ENCODE measurements at places on chromosomes 5 and 9.

DNA sequence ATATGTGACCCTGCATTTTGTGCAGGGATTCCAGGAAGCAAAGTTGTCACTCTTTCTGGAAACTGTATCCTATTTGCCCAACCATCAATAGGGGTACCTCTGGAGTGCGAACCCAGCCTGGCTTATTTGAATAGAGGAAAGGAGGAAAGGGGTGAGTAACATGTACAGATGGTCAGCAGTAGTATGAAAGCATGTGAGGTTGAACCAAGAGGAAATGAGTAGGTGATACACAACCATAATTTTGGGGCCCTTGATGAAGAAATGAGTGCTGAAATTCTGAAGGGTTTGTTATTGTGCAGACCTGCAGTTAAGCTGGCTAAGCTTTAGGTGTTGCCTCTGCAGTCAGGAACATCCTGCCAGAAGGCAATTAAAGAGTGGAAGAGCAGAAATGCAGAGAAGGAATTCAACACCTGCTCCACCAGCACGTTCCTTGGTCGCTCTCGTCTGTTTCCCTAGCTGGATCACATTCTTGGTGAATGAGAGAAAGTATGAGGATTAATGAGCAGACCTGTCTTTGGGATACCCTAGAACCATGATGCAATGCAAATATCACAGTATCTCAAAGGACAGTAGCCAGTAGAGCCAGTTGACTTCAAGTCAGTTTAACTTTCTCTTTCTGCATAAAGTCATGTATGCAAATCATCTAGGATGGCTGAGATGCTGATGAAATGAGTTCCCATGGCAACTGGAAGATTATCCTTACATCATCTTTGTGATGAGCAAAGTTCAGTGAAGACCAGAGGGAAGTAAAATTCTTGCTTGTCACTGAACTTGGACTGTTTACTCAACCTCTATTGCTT is 13.2 kb upstream of the IL12B start:
- DNase-seq, result no peak

DNA sequence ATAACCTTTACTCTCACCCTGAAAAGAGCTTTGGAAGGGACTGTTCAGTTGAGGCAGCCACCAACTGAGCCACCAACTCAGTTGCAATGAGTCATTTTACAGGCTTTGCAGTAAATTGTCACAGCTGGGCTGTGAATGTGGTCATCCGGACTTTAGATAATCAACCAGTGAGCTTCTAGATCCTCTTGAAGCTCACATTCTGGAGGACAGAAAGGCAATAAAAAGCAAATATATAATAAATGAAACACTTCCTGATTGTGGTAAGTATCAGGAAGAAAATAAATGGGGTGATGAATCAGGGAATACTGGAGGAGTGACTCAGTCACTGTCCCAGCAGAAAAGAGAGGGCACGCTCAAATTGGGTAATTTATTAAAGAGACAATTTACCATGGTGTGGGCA is 13.2 kb upstream of the C5orf58 start:
- peak; percentile 40 for DNase-seq

- no peak for DNase-seq
Measured at GRCh38 chr5:39337252-39337915, 26.9 kb downstream of the C9 start.

GRCh38 chr9:20684875-20685696 is 1.0 kb downstream of the FOCAD start:
- no peak for DNase-seq

- no peak for DNase-seq
Measured at GRCh38 chr9:18331808-18332209, 142.1 kb upstream of the ADAMTSL1 start.

GRCh38 chr9:82124090-82124489 is 135.5 kb downstream of the SPATA31D1 start:
- no peak for DNase-seq

GRCh38 chr5:87015901-87016300 is 251.8 kb upstream of the RASA1 start:
- no peak for DNase-seq

DNA sequence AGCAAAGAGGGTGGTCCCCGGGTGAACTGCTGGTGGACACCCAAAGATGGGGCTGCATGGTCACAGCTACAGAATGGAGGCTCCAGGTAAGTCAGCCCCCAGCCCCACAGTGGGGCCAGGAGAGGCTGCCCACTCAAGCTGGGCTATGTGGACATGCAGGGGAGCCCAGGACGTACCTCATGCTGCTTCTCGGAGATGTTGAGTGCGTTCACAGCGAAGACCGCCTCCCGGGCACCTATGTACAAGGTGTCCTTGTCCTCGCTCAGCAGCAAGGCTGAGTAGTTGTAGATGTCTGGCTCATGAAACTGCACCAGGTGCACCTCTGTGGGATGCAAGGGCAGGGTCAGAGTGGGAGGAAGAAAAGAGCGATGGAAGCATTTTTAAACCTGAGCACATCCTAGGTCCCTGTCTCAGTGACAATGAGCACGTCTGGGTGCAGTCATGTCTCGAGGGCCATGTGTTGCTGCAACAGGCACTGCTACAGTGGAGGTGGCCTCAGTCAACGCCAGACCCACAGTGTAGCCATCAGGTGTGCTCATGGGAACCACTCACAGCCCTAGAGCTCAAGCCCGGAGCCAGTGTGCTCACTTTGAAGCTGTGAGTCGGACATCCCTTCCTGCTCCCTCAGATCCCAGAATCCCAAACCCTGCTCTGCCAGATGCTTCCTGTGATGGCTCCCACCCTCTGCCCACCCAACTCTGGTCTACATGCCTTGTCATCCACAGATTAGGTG is 84.6 kb downstream of the SECISBP2 start:
- no peak for DNase-seq

DNA sequence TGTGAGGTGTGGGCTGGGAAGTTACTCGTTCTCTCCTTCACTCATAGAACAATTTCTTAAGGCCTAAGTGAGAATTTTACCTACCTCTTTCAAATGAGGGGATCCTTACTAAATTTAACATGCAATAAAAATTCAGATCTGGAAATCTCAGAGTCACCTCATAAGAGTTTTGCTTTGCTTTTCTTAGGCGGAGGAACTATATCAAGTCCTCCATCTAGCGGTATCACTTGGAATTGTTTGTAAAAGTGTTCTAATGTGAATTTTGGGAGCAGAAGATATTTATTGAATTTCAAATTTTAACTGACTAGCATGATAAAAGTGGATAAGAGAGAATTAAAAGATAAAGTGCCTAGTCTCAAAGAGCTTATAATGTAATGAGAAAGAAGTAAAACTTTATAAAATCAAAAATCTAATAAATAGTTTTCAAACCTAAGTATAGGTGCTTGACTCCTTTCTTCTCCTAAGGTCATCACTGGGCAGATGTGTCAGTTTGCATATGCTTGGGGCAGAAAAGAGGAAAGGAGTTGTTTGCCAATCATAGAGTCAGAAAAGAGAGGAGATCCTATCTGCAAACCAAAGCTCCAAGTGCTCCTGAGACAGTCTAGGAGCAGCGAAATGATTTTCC is 145.7 kb upstream of the DAB2 start:
- peak; percentile 10 for DNase-seq

DNA sequence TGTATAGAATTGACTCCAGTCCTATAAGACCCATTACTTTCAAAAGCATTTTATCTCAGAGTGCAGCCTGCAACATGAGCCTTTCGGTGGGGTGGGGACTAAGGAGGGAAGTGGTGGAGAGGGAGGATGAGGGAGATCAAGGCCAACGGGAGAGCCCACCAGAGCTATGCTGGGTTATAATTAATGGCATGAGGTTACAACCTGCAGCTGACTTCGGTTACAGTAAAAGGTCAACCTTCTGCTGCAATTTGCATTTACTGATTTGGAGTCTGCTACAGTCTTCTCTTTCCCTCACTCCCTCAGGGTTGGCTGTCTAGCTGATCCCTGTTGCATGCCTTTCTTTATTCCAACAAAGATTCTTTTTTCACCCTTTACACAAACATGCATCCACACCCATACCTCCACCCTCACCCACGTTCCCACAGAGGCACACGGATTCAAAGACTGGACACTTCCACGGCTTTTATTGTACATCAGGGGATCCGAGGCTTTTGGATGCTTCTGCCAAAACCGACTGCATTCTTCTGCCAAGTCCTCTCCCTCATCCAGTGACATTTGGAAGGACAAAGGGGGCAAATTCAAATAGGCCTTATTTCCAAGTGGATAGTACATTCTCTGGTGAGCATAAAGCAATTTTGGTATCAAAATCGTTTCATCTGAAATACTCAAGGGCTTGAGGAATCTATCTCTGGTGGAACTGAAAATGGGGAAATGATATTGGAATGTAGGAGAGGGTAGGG is 381.2 kb downstream of the NFIB start:
- DNase-seq, result no peak

GRCh38 chr5:135660826-135661575 is 82.2 kb upstream of the CXCL14 start:
- no peak for DNase-seq

DNA sequence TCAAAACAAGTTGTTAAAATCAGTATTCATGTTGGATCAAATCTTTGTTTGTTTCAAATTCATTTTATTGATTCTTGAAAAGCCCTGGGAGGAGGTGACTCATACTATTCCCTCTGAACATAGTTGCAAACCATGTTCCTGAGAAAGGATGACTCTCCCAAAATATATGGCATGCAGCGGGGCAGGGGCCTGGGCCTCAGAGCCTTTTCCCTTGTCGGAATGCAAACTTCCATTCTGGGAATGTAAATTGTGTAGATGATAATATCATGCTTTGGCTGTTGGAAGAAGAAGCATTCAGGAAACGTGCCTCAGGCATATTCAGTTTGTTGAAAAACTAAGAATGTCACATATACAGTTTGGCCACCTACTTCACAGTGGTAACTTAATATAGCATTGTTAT is 242.0 kb downstream of the AUH start:
- no peak for DNase-seq

GRCh38 chr5:128631771-128632170 is 93.7 kb upstream of the FBN2 start:
- DNase-seq, result no peak

DNA sequence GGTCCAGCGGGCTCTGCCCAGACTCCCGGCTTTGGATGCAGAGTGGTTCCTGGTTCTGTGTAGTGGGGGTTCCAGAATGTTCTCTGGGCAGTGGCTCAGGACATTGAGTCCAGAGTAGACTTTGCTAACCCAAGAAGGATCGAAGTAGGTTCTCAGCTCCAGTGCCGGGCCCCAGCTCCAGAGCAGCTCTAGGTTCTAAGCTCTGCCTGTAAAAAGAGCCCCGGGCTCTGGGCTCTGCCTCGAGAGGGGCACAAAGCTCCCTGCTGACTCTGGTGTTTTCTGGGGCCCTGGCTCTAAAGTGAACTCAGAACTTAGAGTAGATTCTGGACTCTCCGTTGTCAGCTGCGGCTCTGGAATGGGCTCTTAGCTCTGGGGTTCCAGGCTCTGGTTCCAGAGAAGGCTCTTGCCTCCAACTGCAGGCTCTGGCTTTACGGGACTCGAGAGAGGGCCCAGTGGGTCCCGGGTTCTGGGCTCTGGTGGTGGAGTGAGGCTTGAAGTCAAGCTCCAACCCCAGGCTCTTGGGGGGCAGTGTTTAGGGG is 414 bp downstream of the WDR38 start:
- no peak for DNase-seq

- DNase-seq, result no peak
Measured at GRCh38 chr5:173981185-173981761, 7.7 kb upstream of the C5orf47 start.

DNA sequence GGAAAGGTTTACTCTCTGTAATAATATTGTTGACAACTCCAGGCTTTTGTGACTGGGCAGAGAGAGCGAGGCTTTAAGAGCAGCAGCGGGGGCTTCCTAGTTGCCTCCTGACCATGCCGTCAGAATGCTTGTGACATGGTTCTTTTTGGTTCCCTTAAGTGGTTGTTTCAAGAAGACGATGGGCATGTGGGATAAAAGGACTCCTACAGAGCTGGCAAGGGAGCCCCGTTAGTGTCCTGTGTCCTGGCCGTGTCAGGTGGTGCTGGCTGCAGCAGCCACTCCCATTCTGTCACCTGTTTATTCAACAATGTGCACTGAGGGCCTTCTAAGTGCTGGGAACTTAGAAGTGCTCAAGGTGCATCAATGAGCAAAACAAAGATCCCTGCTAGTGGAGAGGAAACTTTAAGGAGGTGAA is 19.7 kb downstream of the LCP2 start:
- DNase-seq, result no peak

DNA sequence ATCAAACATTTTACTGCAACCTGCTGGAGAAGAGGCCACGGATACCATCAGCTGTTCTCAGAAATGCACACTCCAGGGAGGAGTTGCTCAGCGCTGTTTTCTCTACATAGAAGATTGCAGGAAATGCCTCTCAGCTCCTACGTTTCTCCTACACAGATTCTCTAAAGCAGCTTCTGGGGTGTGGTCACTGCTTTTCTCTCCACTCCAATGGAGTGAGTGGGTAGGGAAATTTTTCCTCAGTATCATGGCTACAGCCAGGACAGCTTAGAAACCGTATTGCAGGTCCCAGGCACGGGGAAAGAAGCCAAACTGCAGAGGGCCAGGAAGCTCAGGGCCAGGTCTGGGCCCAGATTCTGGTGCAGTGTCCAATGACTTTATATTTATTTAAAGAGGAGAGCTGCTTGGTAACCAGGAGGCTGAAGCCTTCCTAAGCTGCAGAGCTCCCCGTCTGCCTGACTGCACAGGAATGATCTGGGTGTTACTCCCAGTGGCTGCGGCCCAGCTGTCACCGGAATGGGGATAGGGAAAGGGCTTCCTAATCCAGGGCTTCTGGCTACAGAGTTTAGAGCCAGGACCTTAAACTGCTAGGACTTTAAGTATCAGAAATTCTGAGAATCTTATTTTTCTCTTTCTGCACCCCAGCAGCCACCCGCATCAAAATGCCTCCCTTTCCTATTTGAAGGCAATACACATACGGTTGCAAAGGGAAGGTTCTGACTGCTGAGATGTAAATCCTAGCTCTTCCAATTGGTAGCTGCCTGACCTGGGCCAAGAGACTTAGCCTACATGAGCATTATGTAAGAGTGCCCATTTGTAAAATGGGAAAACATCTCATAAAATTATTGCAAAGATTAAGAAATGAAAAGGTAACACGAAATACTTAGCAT is 1.4 kb upstream of the SPTAN1 start:
- DNase-seq, result no peak

- no peak for DNase-seq
Measured at GRCh38 chr5:67146981-67147380, 49.6 kb downstream of the CD180 start.

DNA sequence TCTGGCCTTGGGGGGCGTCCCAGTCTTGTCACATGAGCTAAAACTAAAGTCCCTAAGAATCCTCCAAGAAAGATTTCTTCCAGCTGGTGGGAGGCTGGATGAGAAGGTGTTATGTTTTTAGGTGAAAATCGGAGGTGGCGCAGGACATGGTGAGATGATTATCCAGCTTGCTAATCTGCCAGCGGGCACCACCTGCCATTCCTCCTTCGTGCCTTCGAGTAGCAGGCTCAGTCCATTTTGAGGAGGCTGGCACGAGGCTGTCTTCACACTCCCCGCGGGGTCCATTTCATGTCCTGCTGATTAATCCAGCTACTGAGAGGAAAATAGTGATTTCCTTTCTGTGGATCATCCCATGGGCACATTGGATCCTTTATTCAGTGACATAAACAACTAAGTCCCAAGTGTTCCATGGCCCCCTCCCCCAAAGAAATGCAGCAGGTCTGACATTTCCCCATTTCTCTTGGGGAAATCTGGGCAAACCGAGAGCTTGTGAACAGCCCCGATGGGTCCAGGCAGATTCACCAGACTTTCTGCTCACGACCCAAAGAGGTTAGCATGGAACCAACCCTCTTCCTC is 38.2 kb upstream of the EXOC3 start:
- no peak for DNase-seq
